ENCODE measurements at places on chromosomes 13 and 19. TPM values are rescaled to one million over a fixed set of nuclear protein-coding genes. Genes with fewer than 3 reads are reported as not detected.

DNA sequence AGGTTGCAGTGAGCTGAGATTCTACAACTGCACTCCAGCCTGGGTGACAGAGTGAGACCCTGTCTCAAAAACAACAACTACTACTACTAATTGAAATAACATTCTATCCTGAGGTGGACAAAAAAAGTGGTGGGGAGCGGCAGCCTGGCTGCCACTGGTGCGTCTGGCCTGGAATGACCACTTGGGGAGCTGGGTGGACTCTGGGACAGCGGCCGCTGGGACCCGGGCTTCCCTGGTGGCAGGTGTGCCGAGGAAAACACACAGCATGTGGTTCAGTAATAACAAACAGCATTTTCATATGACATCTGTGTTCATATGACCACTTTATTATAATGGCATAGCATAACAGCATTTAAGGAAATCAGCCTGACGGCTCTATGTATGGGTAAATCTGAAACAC is 33.9 kb downstream of the TFDP1 start:
- DNase-seq, result no peak

Gene PCID2
- total RNA-seq, result 48.7 TPM

DNA sequence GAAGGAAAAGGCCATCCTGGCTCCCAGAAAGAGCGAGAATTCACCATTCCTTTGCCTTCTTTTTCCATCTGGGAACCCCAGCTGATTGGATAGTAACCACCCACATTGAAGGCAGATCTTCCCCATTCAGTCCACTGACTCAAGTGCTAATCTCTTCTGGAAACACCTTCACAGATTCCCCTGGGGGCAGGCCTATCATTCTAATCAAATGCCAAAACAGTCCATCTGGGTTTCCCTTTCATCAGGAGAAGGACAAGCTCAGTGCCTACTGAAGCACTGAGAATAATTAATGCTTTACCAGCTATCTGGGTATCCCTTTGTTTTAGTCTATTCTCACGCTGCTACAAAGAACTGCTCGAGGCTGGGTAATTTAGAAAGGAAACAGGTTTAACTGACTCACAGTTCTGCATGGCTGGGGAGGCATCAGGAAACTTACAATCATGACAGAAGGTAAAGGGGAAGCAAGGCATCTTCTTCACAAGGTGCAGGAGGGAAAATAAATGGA is 293.2 kb downstream of the ENOX1 start:
- no peak for DNase-seq

Gene DCT
- 0.42 TPM for total RNA-seq

- DNase-seq, result no peak
Observed at GRCh38 chr19:57992841-57993240, 9.8 kb downstream of the ZNF606 start.

Gene SAFB
- 90.0 TPM for total RNA-seq

Gene CTXN1
- 2.2 TPM for total RNA-seq

Gene UQCRFS1
- 31.8 TPM for total RNA-seq

- DNase-seq, result no peak
Observed at GRCh38 chr13:33543089-33543459, 257.5 kb upstream of the STARD13 start.

DNA sequence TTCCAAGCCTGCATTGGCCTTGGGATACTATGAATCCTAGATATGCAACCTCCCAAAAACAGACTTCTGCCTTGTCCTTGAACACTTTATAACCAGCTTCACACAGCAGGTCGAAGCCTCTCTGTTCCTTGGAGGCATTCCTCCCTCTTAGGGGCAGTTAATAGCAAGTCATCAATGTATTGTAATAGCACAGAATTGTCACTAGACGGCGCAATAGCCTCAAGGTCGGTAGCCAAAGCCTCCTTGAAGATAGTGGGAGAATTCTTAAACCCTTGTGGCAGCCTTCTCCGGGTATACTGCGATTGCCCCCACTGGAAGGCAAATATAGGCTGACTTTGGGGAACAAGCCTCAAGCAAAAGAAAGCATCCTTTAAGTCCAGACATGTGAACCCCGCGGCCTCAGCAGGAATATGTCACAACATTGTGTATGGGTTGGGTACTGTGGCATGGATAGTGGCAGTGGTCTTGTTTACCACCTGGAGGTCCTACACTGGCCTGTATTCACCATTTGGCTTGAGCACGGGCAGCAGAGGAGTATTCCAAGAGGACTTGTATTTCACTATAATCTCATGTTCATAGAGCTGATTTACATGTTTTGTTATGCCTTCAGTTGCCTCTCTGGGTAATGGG is 61.1 kb downstream of the ZNF431 start:
- no peak for DNase-seq

Gene LRP3
- total RNA-seq, result 15.0 TPM

Gene KLK10
- 0.29 TPM for total RNA-seq

GRCh38 chr19:51002542-51003311 is 1.3 kb upstream of the KLK8 start:
- DNase-seq, result no peak

Gene ZBTB45
- total RNA-seq, result 14.9 TPM

DNA sequence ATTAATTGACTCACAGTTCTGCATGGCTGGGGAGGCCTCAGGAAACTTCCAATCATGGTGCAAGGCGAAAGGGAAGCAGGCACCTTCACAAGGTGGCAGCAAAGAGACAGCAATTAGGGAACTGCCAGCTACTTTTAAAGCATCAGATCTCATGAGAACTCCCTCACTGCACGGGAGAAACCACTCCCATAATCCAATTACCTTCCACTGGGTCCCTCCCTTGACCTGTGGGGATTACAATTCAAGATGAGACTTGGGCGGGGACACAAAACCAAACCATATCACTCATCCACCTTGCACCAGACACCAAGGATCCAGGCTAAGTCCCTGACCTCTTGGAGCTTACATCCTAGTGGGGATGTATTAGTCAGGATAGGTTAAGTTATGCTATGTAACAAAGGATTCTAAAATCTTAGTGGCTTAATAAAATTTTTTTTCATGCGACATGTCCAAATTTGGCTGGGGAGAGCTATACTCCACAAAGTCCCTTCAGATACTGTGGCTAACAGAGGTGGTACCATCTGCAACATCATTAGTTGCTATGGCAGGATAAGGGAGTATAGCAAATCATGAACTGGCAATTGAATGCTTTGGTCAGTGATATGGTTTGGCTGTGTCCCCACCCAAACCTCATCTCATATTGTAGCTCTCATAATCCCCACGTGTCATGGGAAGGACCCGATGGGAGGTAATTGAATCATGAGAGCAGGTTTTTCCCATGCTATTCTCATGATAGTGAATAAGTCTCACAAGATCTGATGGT is 8.3 kb upstream of the FAM187B start:
- DNase-seq, result peak; percentile 12

DNA sequence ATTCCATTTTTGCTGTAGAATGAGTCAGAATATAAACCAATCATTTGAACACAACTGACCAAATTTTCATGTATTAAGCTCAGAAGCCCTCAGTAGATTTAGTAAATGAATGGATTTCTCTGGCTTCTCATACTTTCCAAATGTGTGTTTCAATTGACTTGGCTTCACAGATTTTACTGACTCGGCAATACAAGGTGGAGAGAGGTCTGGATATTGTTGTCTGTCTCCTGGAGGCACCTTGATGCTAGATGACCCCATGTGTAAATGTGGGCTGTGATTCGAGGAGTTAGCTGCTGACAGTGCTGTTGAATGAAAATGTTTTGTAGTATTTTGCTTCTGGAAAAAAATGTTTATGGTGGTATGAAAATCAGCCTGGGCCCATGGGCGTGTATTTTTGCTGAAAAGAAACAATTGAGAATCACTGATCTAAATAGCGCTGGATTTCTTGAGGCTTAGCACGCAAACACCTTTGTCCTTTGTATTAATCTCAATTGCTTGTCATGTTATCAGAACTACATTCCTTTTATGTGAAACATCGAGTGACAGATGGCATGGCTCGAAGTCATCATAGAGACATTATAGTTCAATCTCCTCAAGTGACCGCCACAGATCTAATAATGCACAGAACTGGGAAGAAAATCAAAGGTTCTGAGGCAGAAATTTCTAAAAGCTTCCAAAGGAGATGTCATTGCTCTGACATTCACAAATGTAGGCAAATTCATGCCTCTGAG is 41.2 kb upstream of the UBAC2 start:
- DNase-seq, result no peak

GRCh38 chr13:104357174-104357573 is 1291.0 kb upstream of the SLC10A2 start:
- DNase-seq, result no peak

DNA sequence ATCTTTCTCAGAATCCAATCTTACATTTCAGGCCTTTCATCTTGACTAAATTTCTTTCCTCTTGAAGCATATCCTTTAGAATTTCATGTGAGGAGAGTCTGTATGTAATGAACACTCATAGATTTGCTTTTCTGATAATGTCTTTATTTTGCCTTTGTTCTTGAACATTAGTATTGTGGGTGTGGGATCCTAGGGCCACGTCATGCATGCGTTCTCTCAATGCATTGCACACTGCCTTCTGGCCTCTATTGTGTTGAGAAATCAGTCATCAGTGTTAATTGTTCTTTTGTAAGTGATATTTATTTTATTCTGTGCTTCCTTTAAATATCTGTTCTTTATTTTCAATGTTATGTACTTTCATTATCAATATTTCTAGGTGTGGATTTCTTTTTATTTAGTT is 364.9 kb downstream of the OXGR1 start:
- no peak for DNase-seq

- DNase-seq, result peak; percentile 68
Observed at GRCh38 chr19:53865918-53866864, 1.5 kb upstream of the MYADM start.

DNA sequence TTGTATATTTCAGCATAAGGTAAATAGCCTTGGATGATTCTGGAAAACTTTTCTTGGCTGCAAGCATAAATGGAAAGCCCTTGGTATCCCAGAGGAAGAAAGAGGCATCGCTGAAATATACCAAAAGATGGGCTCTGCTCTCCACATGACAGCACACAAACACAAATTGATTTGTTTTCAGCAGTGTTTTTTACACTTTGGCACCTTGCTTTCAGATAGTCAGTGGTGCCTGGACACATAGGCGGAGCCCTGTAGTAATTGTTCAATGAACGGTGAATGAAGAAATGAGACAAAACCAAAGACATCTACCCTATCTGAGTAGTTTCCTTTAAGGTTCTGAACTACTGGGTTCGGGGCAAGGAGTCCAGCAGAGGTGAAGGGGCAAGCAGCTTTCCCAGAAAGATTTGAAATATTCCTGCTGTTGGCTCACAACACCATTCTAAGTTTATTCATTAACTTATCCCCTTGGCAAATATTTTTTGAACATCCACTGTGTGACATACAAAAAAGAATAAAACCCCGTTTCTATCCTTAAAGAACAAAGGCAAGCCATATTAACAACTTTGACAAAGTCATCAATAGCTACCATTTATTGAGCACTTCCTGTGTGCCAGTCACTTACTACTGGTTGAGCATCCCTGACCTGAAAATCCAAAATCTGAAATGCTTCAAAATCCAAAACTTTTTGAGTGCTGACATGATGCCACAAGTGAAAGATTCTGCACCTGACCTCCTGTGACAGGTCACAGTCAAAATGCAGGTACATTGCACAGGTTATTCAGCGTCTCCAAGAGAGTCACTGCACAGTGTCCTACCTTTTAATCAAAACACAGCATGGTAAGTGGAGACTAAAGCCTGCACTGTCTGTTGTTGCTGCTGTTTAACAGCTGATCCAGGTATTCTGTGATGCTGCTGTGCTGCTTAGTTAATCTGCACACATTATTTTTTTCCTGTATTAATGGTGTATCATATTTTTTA is 238.1 kb downstream of the DCLK1 start:
- no peak for DNase-seq

DNA sequence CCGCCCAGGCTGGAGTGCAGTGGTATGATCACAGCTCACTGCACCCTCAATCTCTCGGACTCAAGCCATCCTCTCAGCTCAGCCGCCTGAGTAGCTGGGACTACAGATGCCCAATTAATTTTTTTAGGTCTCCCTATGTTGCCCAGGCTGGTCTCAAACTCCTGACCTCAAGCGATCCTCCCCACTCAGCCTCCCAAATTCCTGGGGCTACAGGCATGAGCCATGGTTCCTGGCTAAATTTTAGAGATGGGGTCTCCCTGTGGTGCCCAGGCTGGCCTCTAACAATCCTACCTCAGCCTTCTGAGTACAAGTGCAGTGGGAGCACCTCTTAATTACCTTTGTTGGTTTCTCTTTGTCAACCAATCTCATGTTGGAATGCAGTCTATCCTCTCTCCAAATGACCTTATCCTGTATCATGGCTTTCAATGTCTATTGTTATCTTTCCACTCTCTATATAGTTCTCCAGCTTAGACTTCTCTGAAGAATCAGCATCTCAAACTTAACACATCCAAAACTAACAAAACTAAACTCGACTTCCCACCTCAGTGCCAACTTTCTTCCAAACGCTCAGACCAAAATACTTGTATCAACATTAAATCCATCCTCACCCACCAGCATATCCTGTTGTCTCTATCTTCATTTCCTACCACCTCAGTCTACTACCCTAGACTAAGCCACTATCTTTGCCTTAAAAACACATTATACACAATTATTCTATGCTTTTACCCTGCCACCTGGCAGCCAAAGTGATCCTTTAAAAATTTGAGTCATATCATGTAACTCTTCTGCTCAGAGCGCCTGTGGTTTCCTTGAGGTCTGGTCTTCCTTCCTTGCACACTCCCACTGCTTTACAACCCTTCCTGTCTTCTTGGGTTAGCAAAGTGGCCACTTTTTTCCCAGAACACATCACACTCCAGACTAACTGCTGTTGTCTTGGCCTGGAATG is 6.7 kb downstream of the TPT1 start:
- DNase-seq, result no peak

Gene CERS4
- total RNA-seq, result 49.8 TPM

Gene UGGT2
- total RNA-seq, result 79.0 TPM

Gene RFPL4AL1
- not detected for total RNA-seq

DNA sequence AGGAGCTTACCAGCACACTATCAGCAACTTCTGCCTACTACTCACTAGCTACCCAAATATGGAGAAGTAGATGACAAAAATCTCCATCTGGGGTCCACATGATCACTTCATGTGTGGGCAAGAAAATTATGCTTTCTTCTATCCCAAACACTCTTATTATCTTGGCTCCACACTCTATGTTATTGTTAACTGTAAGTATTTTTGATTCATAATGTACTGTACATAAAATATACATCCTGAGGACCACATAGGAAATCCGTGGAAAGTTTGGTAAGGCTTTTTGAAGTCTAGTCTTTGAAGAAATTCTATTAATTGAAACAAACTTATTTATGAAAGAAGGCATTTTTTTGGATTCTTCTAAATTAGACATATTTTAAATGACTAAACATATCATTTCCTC is 378.8 kb downstream of the DACH1 start:
- no peak for DNase-seq

Gene CCDC8
- total RNA-seq, result 10.7 TPM

- no peak for DNase-seq
Observed at GRCh38 chr19:34393629-34394028, 10.6 kb upstream of the PDCD2L start.

DNA sequence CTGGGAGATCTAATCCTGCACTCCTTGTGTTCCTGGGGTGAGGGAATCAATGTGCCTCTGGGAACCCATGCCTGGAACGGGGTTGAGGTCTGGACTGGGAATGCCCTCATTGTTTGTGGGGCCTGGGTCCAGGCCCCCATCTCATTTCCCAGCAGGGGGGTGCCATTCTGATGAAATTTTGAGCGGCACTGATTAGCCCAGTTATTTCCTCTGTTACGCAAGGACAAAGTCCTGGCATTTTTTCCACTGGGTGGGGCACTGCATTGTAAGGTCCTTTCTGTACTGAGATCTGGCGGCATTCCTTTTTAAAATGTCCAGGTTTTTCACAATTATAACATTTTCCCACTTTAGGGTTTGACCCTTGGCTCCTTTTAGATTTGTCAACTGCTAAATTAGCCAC is 14.8 kb downstream of the FPR3 start:
- DNase-seq, result no peak

Gene TNNI3
- total RNA-seq, result not detected

Gene FRY
- total RNA-seq, result 109 TPM
